ENCODE measurements at places on chromosomes 12 and 14.

DNA sequence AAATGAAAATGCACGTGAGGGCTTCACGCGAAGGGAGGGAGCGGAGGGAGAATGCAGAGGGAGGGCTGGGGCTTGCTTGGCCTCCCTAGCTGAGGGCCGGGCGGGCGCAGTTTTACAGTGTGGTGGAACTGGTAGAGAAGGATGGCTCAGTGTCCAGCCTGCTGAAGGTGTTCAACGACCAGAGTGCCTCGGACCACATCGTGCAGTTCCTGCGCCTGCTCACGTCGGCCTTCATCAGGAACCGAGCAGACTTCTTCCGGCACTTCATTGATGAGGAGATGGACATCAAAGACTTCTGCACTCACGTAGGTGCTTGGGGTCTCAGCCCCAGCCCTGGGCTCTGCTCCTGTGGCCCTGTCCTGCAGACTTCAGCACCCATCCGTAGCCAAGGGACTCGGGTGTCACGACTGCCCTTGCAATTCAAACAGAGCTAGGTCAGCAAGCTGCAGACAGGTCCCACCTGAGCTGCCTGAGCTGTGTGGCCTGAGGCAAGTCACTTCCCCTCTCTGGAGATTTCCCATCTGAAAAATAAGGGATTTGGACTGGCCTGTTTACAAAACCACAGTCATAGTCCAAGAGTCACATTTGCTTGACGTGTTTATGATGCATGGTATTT, 18.4 kb downstream of the OTUB2 start:
- no peak overlapping the region for H3K27ac ChIP-seq
- no peaks in the 10 kb centered on the region for H3K27me3 ChIP-seq
- H3K4me3 ChIP-seq: no peak overlapping the region
- H3K36me3 ChIP-seq: no peaks in the 10 kb centered on the region
- H3K4me1 ChIP-seq: no peaks in the 10 kb centered on the region

DNA sequence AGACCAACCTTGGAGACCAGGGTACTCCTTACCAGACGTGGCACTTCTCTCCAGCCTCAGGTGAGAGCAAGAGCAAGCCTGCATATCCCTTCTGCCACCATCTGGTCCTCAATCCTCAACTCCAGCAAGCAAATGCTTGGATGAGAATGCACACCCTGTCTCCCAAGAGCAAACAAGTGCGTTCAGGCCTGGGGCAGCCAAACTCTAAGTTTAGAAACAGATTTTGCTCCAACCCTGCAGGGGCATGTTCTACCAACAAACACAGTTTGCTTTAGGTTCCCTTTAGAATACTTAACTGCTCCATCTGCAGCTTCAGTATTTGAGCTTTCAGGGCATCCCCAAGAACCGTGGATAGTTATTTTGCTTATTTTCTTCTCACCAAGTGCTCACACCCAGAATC, 55.9 kb upstream of the FICD start:
- H3K36me3 ChIP-seq: no peaks in the 10 kb centered on the region
- no peaks in the 10 kb centered on the region for H3K27me3 ChIP-seq
- H3K4me1 ChIP-seq: no peaks in the 10 kb centered on the region
- no peak for DNase-seq
- H3K27ac ChIP-seq: no peak overlapping the region

DNA sequence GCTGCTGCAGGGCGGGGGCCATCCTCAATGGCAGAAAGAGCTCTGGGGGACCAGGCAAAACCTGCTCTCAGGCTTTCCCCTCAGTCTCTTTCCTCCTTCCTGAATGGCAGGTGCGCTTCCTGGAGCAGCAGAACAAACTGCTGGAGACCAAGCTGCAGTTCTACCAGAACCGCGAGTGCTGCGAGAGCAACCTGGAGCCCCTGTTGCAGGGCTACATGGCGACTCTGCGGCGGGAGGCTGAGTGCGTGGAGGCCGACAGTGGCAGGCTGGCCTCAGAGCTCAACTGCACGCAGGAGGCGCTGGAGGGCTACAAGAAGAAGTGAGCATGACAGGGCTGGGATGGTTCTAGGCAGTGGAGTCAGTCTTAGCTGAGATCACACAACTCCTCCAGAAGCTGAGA, 22.9 kb upstream of the KRT83 start:
- H3K27me3 ChIP-seq: no peaks in the 10 kb centered on the region
- no peaks in the 10 kb centered on the region for H3K36me3 ChIP-seq
- no peak for DNase-seq
- H3K27ac ChIP-seq: no peak overlapping the region

- H3K27ac ChIP-seq: no peak overlapping the region
- no peaks in the 10 kb centered on the region for H3K4me1 ChIP-seq
- no peaks in the 10 kb centered on the region for H3K27me3 ChIP-seq
- no peak overlapping the region for H3K4me3 ChIP-seq
- no peak for DNase-seq
- H3K36me3 ChIP-seq: no peaks in the 10 kb centered on the region
These were observed 213.2 kb upstream of the PRICKLE1 start for GRCh38 chr12:42802785-42803189.

GRCh38 chr12:129941618-129942017, 37.8 kb upstream of the TMEM132D start:
- H3K4me1 ChIP-seq: no peaks in the 10 kb centered on the region
- H3K27me3 ChIP-seq: no peaks in the 10 kb centered on the region
- no peak overlapping the region for H3K4me3 ChIP-seq
- no peak for DNase-seq
- no peaks in the 10 kb centered on the region for H3K36me3 ChIP-seq
- no peak overlapping the region for H3K27ac ChIP-seq

- H3K36me3 ChIP-seq: no peaks in the 10 kb centered on the region
- H3K27ac ChIP-seq: no peak overlapping the region
- no peak overlapping the region for H3K4me3 ChIP-seq
- DNase-seq: no peak
- no peaks in the 10 kb centered on the region for H3K4me1 ChIP-seq
These were observed 10.7 kb upstream of the GLT1D1 start for GRCh38 chr12:128842579-128842978.

- DNase-seq: no peak
- peaks cover 6% of the 10 kb centered on the region for H3K4me1 ChIP-seq
- no peaks in the 10 kb centered on the region for H3K27me3 ChIP-seq
- no peaks in the 10 kb centered on the region for H3K36me3 ChIP-seq
These were observed 228.3 kb downstream of the RAD51B start for GRCh38 chr14:68047906-68048305.

DNA sequence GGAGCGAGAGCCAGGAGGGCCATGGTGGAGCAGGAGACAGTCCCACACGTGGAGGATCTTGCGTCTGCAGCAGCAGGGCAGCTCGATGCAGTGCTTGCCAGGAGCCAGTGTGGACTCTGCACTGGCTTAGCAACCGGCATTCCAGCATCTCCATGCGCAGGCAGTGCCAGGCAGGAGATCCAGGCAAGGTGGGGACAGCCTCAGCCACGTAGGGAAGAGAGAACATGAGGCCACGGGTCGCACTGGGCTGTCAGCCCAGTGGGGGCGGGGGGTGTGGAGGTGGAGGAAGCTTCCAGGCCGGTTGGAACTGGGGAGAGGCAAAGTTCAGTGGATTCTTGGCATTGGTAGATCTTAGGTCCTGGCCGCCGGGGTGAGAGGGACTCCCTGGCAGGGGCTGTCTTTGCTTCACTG, 121.0 kb upstream of the EVL start:
- DNase-seq: no peak
- H3K27ac ChIP-seq: no peak overlapping the region
- no peaks in the 10 kb centered on the region for H3K36me3 ChIP-seq
- no peak overlapping the region for H3K4me3 ChIP-seq
- no peaks in the 10 kb centered on the region for H3K27me3 ChIP-seq
- H3K4me1 ChIP-seq: no peaks in the 10 kb centered on the region

DNA sequence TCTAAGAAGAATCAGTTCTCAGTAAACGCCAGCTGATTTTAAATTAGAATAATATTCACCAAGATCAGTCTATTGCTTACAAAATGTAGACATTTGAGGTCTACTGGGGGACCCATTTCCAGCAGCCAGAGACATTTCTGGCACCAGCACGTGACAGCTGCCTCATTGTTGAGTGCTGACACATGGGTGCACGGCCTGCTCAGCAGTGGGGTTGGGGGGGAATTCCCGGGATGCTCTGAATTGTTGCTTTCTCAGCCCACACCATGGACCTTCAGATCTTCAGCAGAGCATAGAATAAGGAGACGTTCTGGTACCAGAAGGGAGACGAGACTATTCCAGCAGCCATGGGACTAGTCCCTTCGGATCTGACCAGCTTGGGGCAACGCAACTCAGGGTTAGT, 18.3 kb downstream of the PLEKHG7 start:
- H3K27me3 ChIP-seq: no peaks in the 10 kb centered on the region
- no peak overlapping the region for H3K4me3 ChIP-seq
- H3K27ac ChIP-seq: no peak overlapping the region

DNA sequence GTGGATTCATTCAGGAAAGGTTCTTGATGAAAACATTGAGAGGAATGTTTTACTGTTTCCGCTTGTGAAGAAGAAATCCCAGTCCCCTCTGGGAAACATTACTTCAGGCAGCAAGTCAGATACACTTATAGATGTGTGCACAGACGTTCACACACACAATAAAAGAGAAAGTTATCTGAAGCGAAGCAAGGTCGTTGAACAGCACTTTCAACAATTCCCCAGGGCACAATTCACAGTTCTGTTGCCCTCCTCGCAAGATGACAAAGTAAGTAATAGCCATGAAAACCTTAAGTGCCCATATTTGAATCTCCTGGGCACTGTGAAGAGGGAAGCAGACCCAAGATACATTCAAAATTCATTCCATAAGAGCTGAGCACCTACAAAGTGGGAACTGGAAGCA, 156.6 kb upstream of the CAND1 start:
- no peak for DNase-seq
- no peaks in the 10 kb centered on the region for H3K36me3 ChIP-seq
- H3K4me1 ChIP-seq: no peaks in the 10 kb centered on the region
- no peaks in the 10 kb centered on the region for H3K27me3 ChIP-seq

DNA sequence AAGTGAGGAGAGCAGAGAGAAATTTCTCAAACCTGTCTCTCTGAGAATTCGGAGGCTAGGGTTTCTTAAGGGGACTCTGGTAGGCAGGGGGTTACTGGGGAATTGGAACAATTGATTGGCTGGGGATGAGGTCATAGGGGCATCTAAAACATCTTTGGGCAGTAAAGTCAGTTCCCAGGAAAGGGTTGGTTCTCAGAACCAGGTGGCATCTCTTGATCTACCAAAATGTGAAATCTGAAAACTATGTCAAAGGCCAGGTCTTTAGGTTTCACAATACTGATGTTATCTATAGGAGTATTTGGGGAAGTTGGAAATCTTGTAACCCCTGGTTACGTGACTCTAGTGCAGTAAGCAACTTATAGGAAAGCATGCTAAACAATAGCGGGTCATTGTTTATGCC, 6.9 kb downstream of the C12orf75 start:
- DNase-seq: no peak
- H3K27ac ChIP-seq: no peak overlapping the region
- no peaks in the 10 kb centered on the region for H3K4me1 ChIP-seq
- no peaks in the 10 kb centered on the region for H3K27me3 ChIP-seq
- H3K36me3 ChIP-seq: no peaks in the 10 kb centered on the region

- H3K4me1 ChIP-seq: no peaks in the 10 kb centered on the region
- no peak overlapping the region for H3K27ac ChIP-seq
- no peaks in the 10 kb centered on the region for H3K36me3 ChIP-seq
- H3K4me3 ChIP-seq: no peak overlapping the region
- DNase-seq: no peak
These were observed 98.3 kb downstream of the GARIN6 start for GRCh38 chr12:99745895-99746294.

- no peaks in the 10 kb centered on the region for H3K4me1 ChIP-seq
- no peaks in the 10 kb centered on the region for H3K27me3 ChIP-seq
- no peaks in the 10 kb centered on the region for H3K36me3 ChIP-seq
- H3K27ac ChIP-seq: no peak overlapping the region
These were observed 92.9 kb downstream of the BBS10 start for GRCh38 chr12:76255281-76255680.

DNA sequence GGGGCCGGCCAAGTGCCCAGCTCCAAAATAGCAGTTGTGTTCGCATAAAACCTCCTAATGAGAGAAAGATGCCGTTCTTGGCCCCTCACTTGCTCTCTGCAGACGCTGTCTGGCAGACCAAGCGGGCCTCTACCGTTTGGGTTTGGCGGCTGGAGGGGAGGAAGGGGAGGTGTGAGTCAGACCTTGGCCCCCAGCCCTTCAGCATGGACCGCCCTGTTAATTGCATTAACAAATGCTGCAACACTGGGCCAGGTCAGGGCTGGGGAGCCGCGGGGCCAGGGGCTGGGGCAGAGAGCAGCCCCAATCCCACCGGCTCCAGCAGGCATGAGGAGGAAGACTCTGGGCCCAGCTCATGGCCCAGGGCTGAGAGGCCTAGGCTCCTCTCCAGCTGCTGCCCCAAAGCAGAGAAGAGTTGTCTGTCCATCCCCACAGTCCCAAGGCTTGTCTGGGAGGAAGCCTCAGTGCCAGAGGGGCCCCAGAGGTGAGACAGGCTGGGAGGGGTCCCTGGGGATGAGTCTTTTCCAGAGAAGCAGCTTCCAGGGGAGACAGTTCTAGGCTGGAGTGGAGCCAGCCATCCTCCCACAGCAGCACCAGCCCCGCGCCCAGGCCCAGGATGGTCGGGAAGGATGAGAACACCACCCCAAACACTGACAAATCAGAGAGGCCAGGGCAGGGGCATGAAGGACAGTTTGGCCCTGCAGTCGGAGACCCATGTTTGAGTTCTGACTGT, 16.9 kb downstream of the LTBP2 start:
- H3K27me3 ChIP-seq: no peaks in the 10 kb centered on the region
- H3K4me3 ChIP-seq: no peak overlapping the region
- peak overlapping the region; percentile 92 for H3K27ac ChIP-seq
- H3K36me3 ChIP-seq: no peaks in the 10 kb centered on the region
- peak; percentile 95 for DNase-seq
- peaks cover 37% of the 10 kb centered on the region for H3K4me1 ChIP-seq

DNA sequence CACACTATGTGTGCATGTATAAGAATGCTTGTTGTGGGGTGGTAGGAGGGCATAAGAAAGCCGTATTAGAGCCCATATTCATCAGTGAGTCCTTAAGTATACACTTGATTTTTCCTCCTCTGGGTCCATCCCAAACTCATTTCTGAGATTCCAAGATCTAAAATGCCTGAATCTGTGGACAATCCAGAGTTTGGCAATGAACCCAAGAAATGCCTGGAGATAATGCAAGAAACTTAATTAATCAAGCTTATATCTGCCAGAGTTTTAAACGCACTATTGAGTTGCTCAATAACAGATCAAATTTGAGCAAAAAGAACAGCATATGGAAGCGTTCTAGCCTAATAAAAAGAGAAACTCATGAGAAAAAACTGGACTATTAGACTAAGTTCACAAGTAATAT, 143.4 kb upstream of the NAV3 start:
- no peak overlapping the region for H3K27ac ChIP-seq
- H3K4me3 ChIP-seq: no peak overlapping the region
- no peak for DNase-seq
- no peaks in the 10 kb centered on the region for H3K27me3 ChIP-seq
- no peaks in the 10 kb centered on the region for H3K4me1 ChIP-seq
- H3K36me3 ChIP-seq: no peaks in the 10 kb centered on the region

DNA sequence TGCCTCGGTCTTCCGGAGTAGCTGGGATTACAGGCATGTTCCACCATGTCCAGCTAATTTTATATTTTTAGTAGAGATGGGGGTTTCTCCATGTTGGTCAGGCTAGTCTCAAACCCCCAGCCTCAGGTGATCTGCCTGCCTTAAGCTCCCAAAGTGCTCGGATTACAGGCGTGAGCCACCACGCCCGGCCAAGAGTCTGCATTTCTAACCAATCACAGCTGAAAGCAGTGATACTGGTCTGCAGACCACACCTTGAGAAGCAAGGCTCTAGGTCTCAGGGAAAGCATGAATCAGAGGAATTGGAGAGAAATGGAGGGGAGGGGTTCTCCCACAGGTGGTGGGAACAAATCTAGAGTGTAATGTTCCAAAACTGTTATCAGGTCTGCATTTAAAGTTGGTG, 55.2 kb upstream of the TMEM263 start:
- no peak overlapping the region for H3K27ac ChIP-seq
- no peaks in the 10 kb centered on the region for H3K4me1 ChIP-seq
- no peak for DNase-seq
- H3K36me3 ChIP-seq: no peaks in the 10 kb centered on the region
- no peak overlapping the region for H3K4me3 ChIP-seq
